ENCODE measurements at places on chromosomes 3 and 15. TPM values are rescaled to one million over a fixed set of nuclear protein-coding genes. Genes with fewer than 3 reads are reported as not detected.

The ECE2 gene
- total RNA-seq: not detected

The DNAJB8 gene
- not detected for total RNA-seq

The PDIA3 gene
- 192 TPM for total RNA-seq

The RAB43 gene
- 43.1 TPM for total RNA-seq

The LRRN1 gene
- total RNA-seq: not detected

The CGNL1 gene
- total RNA-seq: 20.2 TPM

The GOLGA6D gene
- not detected for total RNA-seq

The FRMD5 gene
- 12.7 TPM for total RNA-seq

The EEF1AKMT4 gene
- 6.2 TPM for total RNA-seq

The RASGRF1 gene
- not detected for total RNA-seq

The FRMD4B gene
- 174 TPM for total RNA-seq

The CPA3 gene
- total RNA-seq: 0.98 TPM

The MST1R gene
- total RNA-seq: 0.33 TPM

The DTWD1 gene
- 12.6 TPM for total RNA-seq

The LRRC49 gene
- total RNA-seq: 4.9 TPM

The ERICH6 gene
- total RNA-seq: not detected

The RAB6B gene
- 0.98 TPM for total RNA-seq

All from vein endothelial cell (primary cell).